ENCODE measurements at places on chromosomes 6 and 20.
A peak's percentile ranks its signal among the peaks of the same experiment; 100 is the strongest.

DNA sequence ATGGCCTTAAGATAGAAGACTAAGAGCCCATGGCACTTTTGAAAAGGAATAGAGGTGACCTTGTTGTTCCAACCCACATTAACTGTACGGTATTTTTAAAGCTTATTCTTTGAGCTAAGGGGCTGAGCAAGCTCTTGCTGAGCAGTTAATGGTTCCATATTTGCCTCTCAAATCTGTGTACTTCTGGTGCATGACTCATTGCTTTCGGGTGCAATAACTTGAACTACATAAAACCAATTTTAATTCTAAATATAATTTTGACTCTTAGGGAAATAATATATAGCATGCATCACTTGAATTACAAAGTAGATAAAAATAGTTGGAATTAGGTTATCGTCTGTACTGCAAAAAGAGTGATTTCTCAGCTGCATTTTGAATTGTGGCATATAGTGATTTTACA, 348.1 kb upstream of the CITED2 start:
- no peak for DNase-seq

DNA sequence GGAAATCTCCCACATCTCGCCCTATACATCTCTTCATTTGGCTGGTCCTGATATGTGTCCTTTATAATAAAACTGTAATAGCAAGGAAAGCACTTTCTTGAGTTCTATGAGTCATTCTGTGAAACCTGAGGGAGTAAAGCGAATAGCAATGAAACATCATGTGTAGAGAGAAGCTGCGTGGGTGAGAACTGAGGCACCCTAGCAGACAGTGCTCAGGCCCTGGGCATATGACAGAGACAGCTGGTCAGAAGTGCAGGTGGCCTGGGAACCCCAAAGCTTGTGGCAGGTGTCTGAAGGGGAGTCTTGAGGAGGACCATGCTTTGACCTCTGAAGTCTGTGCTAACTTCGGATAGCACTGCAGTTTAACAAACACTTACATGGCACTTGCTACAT, 1.3 kb upstream of the BLOC1S5 start:
- DNase-seq: peak; percentile 39

- peak; percentile 70 for DNase-seq
Observed at GRCh38 chr20:47317127-47317895, 39.2 kb downstream of the ZMYND8 start.

- DNase-seq: no peak
Observed at GRCh38 chr6:95545226-95545625, 32.1 kb upstream of the MANEA start.

- no peak for DNase-seq
Observed at GRCh38 chr6:92534109-92534508, 885.2 kb downstream of the EPHA7 start.

DNA sequence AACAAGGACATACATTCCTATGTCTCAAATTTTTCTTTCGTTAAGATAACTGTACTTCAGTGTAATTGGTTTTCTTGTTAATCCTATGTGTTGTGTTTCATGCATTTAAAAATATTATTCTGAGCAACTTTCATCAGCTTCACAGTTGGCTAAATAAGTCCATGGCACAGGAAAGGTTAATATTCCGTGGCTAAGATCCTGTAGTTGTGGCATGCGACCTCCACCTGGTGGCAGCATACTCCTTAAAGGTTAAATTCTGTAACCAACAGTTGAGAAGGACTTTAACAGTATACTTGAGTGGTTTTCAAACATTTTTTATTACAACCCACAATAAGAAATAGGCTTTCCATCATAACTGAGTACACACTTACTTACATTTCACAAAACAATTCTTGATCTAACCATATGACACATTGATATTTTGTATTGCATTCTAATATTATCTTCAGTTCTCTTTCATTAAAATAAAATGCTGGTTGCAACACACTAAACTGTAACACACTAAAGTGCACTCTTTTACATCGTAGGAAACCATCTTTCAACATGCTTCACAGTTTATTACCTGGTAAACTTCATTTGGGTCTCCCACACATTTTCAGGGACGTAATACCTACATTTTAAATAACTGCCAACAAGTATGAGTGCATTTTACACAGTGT, 118.3 kb downstream of the SLX4IP start:
- peak; percentile 7 for DNase-seq

GRCh38 chr6:23620911-23621401, 505.1 kb upstream of the NRSN1 start:
- no peak for DNase-seq

DNA sequence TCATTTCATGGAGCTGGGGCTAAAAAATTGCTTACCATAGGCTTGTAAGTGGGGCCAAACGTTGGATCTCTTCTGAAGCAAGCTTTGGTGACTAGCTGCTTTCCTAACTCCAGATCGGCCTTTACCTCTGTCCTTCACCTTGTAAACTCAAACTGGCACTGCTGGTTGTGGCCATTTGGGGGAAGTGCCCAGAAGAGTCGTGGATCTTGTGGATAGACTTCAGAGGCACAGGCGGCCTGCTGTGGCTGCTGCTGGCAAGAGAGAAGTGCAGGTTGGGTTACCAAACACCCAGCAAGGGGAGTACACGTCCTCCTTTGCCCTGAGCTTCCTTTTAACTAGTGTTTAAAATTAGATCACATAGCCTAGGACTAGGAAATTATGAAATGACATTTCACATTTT, 36.8 kb upstream of the KLHL31 start:
- DNase-seq: no peak

DNA sequence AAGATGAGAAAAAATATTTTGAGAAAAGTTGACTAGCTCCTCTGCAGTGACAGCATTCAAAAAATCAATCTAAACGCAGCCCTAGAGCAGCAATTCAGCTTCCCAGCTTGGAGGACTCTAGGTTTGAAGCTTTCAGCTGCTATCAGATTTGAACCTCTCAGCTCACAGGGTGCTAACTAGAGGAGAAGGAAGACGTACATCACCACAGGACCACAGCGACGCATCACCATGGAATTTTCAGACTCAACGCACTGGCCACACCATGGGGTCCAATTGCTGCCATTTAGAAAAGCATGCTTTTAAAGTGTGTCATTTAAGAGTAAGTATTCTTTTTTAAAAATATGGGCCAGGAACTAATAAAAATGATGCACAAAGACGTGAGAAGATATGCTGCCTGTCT, 45.0 kb upstream of the FUCA2 start:
- DNase-seq: no peak

GRCh38 chr6:82507112-82507511, 143.5 kb downstream of the TPBG start:
- DNase-seq: no peak

- peak; percentile 58 for DNase-seq
Observed at GRCh38 chr6:28606424-28607391, 81.0 kb downstream of the GPX5 start.

- no peak for DNase-seq
Observed at GRCh38 chr6:134358320-134358719, 40.4 kb upstream of the SGK1 start.

DNA sequence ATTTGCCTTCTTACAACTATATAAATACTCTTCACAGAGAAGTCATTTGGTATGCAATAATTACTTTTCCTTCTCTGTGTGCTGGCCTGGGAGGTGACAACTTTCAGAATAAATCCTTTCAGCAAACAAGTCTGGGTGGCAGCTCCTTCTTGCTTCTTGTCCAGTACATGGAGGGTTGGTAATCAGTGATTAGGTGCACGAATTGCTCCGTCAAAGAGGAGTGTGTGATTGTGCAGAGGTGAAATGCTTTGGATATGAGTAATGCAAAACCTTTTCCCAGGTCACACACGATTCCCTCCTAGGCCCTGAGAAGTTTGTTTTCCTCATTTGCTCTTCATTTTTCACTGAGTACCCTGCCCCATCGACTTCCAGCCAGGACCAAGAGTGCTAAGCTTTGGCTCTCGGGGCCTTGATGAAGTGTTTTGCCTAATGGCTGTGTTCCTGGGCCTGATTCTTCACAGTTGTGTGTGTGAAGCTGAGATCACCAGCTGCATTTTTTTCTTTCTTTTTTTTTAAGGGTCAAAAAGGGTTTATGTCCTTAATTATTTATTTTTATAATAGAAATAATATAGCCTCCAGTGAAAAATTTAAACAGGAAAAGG, 216.5 kb downstream of the ZMYND8 start:
- DNase-seq: no peak

GRCh38 chr20:61977419-61977786, 88.3 kb downstream of the TAF4 start:
- no peak for DNase-seq

- DNase-seq: no peak
Observed at GRCh38 chr6:147738516-147739162, 230.1 kb downstream of the SAMD5 start.

- no peak for DNase-seq
Observed at GRCh38 chr6:138797806-138798446, 2.0 kb downstream of the ECT2L start.

GRCh38 chr20:59365611-59366285, 65.3 kb downstream of the EDN3 start:
- DNase-seq: no peak

GRCh38 chr20:5146871-5147592, 20.2 kb downstream of the CDS2 start:
- no peak for DNase-seq

GRCh38 chr6:10310330-10310653, 104.6 kb downstream of the TFAP2A start:
- DNase-seq: no peak

DNA sequence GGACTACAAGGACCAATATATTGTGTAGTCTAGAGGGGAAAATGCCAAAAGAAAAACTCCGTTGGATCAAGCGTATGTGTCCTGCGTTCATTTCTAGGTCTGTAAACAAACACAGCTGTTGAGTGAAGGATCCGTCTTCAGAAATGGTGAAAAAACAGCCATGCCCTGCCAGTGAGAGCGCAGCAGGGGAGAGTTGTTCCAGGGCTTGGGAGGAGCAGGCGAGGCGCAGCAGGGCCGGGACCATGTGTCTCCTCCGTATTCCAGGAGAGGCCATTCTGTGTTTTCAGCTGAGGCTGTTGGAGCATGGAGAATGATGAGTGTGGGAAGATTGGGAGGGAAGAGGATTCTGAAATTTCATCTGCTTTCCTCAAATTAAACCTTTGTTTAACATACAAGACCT, 38.0 kb downstream of the BMP6 start:
- DNase-seq: no peak

- DNase-seq: no peak
Observed at GRCh38 chr20:15642109-15642508, 931.1 kb downstream of the KIF16B start.

DNA sequence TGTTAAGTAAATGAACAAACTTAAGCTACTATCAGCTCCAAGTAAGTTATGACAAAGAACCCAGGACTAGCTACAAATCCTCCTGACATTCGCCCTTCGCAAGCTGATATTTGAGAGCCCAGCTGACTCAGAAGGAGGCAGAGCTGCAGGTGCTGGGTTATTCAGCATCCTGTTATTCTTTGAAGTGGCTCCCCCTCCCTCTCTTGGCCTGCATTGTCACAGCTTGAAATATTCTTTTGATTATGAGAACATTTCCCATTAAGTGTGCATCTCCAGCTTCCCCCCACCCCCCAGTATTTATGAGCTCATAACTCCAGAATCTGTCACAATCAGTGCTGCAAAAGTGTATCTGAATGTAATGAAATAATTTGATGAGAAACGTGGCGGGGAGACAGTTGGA, 78.8 kb upstream of the RALY start:
- DNase-seq: peak; percentile 16

GRCh38 chr6:91719414-91719813, 1132.5 kb upstream of the MAP3K7 start:
- no peak for DNase-seq

DNA sequence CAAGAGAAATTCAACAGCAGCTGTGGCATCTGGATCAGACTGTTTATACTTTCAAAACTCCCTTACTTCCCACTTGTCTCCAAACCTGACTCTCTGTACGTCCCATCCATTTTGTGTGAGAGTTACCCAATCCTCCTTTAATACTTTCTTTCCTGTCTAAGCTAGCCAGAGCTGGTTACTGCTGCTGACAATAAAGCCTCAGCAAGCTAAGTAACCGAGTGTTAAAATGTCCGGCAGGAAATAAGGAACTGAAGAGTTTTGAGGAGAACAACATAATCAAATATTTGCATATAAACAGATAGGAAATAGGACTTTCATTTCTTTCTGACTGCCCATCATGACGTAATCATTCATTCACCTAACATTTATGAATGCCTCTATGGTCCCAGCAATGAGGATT, 11.6 kb downstream of the TMEM30A start:
- no peak for DNase-seq

DNA sequence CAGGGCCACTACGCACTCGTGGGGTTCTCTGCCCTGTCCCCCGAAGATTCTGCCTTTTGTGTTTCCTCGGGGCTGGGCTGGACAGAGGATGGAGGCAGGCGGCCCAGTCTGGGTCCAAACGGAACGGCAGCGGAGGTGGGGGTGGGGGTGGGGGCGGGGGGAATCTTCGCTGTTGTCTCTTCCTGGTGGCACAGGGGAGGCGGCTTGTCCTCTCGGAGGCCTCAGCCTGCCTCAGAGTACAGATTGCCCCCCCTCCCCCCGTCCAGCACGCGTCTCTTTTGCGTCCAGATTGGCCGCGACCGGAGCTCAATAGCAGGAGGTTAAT, 1.4 kb upstream of the INSM1 start:
- DNase-seq: no peak

DNA sequence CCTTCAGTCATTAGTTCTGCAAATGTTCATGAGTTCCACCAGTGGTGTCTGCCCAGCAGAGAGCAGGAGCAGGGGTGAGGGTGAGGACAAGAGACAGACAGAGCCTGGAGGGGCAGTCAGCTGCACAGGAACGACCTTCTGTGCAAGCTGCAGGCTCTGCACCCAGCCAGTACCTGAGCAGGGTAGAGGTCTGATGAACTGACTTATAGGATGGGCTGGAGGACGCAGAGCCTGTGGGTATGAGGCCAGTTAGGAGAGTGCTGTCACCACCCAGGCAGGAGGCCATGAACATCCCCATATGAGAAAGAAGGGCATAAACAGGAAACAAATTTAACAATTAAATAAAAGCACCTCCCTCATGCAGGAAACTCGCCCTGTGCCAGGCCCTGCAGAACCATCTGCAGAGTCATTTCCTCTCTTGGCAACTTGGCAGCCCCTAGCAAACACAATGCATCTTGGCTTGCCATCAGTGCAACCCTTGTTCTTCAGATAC, 17.9 kb downstream of the C6orf15 start:
- no peak for DNase-seq

Data from activated naive CD8-positive, alpha-beta T cell treated with anti-CD3 and anti-CD28 coated beads for 36 hours (primary cell).